ENCODE measurements at places on chromosomes 6 and 20. TPM values are rescaled to one million over a fixed set of nuclear protein-coding genes. Genes with fewer than 3 reads are reported as not detected.

Gene ITPR3
- total RNA-seq, result 124 TPM

DNA sequence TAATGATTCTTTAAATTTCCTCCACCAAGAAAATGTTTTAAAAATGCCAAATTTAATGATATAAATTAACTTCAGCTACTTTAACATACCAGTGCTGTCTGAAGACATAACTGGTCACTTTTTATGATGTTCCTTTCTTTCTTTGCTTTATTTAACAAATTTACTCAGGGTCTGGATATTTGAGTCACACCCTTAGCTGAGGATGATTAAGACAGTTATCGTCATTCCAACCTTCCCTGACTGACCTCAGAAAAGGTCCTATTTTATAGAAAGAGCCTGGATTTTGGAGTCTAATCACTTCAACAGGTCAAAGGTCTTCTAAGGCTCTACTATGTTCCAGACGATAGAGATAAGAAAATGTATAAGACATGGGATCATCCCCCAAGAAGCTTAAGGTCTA is 47.4 kb upstream of the CEP162 start:
- H3K4me3 ChIP-seq, result no peak overlapping the region
- H3K36me3 ChIP-seq, result no peaks in the 10 kb centered on the region
- no peak for DNase-seq
- peaks cover 1% of the 10 kb centered on the region for H3K27me3 ChIP-seq
- H3K27ac ChIP-seq, result no peak overlapping the region
- H3K4me1 ChIP-seq, result no peaks in the 10 kb centered on the region

Gene VSX1
- total RNA-seq, result not detected

GRCh38 chr20:36330091-36330490 is 24.0 kb downstream of the DLGAP4 start:
- no peak for DNase-seq
- peaks cover 9% of the 10 kb centered on the region for H3K27me3 ChIP-seq
- H3K27ac ChIP-seq, result no peak overlapping the region
- no peak overlapping the region for H3K4me3 ChIP-seq
- H3K4me1 ChIP-seq, result peaks cover 7% of the 10 kb centered on the region
- no peaks in the 10 kb centered on the region for H3K36me3 ChIP-seq

Gene PRDM1
- 19.6 TPM for total RNA-seq
